Amygdala (tissue), 56 donors: ENCODE measurements at places on chromosomes 13 and 19.
A peak's percentile ranks its signal among the peaks of the same experiment; 100 is the strongest.

- no peak for DNase-seq
Measured at GRCh38 chr13:110860983-110861382, 53.9 kb downstream of the ANKRD10 start.

DNA sequence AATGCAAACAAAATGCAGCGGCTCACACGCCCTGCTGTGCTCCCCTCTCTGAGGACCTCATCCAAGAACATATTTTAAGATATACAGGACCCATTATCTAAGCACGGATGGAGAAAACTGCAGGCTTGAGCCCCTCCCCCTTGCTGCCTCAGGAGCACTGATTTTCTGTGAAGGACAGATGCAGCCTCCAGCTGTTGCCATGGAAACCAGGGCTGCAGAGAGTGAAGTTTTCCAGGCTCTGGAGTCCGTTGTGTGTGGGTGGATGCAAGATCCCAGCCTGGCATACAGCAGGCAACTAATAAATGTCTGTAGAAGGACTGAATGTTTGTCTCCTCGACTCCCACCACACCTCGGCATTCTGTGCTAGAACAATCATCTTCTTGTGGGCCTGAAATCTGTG, 105.6 kb upstream of the PEG3 start:
- DNase-seq = peak; percentile 14

DNA sequence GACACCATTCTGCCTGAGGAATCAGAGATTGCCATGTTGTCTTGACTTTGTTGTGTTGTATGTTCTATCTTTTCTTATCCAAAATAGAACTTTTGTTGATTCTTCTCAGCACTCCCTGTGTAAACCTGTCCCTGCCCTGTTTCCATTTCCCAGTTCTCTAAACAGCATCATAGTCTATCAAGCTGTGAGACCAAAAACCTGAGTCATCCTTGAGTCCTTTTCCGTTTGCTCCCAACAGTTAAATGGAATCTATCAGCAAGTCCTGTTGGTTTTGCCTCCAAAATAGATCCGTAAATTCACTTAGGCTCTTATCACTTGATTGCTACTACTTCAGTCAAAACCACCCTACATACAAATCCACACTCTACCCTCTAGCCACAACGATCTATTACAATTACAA, 667.1 kb downstream of the PCDH9 start:
- no peak for DNase-seq

GRCh38 chr19:3477506-3477905, 2.8 kb downstream of the SMIM24 start:
- DNase-seq = no peak

GRCh38 chr13:92896842-92897241, 329.8 kb upstream of the GPC6 start:
- no peak for DNase-seq

GRCh38 chr19:44749292-44749691, 784 bp downstream of the BCL3 start:
- DNase-seq = no peak

DNA sequence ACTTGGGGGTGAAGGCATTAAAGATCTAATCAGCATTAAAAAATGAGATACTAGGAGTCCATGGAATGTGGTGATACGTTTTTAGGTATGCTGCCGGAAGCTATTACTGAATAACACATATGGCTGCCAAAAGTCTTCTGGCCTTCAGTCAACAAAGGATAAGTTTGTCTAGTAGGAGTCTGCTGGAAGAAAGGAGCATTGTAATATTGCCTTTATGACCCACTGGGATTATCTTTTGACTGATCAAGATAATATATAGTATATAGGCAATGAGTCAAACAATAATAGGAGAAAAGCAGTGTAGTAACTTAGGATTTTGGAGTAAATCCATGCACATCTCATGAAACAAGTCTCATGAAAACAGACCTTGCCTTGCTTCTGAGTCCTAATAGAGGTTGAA, 295.4 kb downstream of the SLITRK6 start:
- DNase-seq = no peak

- DNase-seq = no peak
Measured at GRCh38 chr13:113888701-113889330, 24.9 kb upstream of the GAS6 start.

GRCh38 chr13:107450931-107451330, 764.4 kb downstream of the LIG4 start:
- DNase-seq = no peak
